ENCODE measurements at places on chromosomes 7 and 10.
A peak's percentile ranks its signal among the peaks of the same experiment; 100 is the strongest.

DNA sequence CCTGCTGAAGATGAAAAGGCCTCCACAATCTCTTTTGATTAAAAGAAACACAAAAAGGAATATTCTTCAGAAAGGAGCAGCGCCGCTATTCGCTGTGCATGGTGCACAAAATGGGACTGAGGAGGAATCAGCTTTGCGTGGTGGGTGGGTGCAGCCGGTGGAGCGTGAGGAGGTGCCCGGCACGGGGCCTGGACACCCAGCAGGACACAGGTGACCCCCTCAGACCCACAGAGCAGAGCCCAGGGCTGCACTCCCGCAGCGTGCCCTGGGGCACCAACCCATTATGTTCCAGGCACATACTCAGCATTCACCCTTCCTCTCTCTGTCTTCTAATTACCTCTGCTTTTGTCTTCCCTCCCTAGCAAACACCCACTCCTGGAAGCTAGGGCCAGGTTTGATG lies 238.0 kb upstream of the PPP2R2D start:
- no peak for DNase-seq

DNA sequence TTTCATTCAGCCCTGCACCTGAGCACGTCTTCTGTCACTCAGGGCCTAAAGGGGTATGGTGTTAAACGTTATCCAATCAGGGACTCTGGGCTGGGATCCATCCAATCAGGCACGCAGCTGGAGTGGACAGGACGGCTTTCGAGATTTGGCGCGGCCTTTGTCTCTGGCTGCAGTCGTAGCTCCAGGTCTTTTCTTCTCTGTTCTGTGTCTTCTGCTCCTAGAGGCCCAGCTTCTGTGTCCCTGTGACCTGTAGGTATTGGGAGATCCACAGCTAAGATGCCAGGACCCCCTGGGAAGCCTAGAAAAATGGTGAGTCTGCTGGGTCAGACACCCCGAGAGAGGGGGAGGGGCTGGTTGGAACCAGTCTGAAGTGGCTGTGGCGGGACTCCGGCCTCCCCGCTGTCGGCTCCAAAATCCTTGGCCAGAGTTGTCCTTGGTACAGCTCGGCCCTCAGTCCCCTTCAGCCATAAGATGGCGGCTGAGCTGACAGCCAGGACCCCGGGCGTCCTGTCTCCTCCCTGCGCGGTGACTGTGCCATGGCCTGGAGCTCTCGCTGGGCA lies 11.7 kb upstream of the ZNF680 start:
- DNase-seq, result no peak

- no peak for DNase-seq
These were observed 7.6 kb downstream of the LZTS2 start for GRCh38 chr10:101007099-101007711.

- no peak for DNase-seq
These were observed 19.6 kb downstream of the ARL4A start for GRCh38 chr7:12706900-12707536.

GRCh38 chr10:517241-517830 lies 172.1 kb downstream of the DIP2C start:
- DNase-seq, result no peak

DNA sequence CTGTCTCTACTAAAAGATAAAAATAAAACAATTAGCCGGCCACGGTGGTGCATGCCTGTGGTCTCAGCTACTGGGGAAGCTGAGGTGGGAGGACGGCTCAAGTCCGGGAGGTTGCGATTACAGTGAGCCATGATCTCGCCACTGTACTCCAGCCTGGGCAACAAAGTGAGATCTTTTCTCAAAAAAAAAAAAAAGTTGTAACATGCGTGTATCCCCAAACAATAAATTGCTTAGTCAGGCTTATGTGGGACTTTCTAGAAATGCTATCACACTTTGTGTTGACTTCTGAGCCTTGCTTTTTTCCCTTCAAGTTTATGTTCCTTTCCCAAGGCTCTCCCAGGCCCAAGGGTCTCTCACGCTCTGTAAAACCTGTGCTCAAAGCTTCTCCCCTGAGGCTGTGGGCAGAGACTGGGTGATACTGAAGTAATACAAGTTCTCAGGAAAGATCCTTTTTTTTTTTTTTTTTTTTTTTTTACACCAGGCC lies 88.0 kb upstream of the TNS3 start:
- no peak for DNase-seq

- DNase-seq, result no peak
These were observed 894 bp downstream of the ATXN7L1 start for GRCh38 chr7:105875505-105875904.

GRCh38 chr7:101315336-101315735 lies 6.3 kb downstream of the IFT22 start:
- peak; percentile 25 for DNase-seq

DNA sequence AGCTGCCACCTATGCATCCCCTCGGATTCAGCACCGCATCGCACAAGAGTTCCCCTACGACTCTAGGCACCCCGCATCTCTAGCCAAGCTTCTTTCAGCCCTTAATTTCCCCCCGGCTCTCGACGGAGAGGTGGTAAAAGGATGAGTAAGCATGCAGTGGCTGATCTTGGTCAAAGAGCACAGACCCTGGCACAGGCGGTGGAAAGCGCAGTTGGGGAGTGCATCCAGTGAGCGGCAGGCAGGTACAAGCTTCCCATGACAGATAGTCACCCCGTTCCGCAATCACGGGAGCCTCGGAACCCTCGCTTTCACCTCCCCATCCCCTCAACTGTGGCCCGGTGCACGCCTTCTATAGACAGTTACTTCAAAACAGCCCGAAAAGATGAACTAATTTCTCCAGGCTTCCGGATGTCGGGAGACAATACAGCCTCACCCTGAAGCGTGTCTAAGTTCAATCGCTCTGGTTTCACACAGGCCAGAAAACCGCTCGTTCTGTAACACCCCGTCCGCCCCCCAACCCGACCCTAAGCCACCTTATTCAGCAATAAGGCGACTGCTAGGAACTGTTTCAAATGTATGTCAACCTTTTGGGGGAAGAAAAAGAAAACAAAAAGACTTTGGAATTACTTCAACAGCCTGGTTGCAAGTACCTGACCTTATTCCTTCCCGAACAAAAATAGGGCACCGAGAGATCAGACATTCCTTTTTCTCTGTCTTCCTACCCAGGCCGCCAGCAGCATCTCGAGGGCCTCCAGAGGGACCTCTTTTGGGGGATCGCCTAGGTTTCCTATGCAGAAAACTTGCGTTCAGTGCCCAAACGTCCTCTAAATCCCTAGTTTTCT lies 1.4 kb downstream of the RHEB start:
- DNase-seq, result peak; percentile 52

DNA sequence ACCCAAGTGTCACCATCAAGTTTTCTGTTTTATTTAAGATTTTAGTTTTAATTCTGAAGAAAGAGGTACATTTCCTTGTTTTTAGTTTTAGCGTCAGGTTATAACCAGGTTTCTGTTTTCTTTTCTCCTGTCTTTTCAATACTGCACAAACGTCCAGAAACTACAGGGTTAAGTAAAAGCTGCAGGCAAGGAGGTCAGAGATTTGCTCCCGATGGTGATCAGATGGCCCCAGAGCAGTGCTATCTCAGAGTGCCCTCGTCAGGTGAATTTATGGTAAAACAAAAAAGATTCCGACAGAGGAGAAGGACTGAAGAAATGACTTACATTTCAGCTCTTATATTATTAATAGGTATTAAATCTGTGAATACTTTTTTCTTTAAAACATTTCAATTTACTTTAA lies 128.2 kb downstream of the STRA8 start:
- DNase-seq, result no peak

DNA sequence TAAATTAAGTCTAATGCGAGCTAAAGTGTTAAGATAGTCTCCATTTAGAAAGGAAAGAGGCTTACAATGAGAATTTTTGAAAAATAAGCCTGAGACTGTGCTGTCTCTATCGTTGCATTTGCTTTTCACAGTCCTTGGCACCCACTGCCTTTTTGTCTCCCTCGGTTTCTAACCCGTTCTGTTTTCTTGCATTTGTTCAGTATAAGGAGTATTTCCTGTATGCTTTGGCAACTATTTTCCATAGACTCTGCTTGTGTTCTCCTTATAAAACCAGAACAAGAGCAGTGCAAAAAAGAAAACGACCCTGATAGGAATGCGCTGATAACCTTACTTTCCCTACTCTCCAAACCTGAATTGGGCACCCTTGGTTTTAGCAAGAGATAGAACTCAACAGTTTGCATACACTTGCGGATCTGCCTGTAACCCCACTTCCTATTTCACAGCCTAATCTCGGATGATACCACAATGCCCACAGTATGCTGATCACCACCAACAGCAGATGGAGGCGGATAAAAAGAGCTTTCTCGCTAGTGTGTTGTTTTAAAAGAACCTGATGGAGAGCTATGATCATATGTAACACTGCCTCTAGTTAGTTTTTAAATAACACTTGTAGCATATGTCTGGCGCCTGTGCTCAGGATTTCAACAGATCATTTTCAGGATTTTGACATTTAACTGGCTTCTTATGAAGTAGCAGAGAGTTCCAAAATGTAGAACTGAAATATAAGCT lies 1.6 kb upstream of the ARHGAP12 start:
- no peak for DNase-seq

GRCh38 chr10:30172673-30173072 lies 113.3 kb upstream of the JCAD start:
- no peak for DNase-seq

DNA sequence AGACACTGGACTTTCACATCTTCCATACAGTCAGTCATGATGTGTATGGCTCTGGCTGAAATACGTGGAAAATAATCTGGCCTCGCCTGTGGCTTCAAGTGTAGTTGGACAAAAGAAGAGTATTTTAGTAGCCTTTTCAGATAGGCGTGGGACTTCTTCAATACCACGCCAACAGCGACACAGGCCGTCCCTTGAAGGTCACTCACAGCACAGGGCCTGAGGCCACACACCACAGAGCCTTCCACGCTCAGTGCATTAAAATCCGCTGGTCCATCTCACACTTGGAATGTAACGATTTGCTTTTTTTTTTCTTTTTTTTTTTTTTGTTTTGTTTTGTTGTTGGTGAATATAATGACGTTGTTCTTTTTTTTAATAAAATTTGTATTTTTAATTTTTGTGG lies 51.8 kb upstream of the SUN1 start:
- DNase-seq, result no peak

DNA sequence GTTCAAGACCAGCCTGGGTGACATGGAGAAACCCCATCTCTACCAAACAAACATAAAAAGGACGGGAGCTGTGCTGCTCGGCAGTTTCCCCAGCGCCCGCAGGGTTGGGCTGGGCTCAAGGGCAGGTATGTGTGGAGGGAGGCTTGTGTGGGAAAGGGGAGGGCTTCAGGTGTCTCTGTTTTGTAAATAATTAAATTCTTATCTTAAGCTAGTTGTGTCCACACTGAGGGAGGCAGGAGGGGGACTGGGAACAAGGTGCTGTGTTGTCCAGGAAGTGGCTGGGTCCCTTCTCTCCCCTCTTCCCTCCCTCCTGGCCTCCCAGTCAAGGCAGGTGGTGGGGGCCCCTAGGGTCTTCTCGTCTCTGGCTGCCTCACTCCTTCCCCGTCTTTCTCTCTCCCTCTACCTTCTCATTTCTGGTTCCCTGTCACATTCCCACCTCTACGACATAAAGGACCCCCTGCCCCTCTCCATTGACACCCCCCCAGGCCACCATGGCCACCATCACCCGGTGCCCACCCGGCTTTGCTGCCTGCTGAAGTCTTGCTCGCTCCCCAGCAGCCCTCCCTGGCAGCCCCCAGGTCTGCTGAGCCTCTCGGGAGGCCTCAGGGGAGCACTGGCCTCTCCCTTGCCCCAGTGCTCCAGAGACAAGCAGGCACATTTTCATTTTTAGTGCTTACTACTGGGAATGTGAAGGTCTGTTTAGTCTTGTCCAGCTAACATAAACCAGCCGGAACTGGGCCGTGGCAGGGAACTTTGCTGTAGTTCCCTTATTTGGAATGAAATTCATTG lies 19.3 kb downstream of the NEURL1 start:
- DNase-seq, result no peak

DNA sequence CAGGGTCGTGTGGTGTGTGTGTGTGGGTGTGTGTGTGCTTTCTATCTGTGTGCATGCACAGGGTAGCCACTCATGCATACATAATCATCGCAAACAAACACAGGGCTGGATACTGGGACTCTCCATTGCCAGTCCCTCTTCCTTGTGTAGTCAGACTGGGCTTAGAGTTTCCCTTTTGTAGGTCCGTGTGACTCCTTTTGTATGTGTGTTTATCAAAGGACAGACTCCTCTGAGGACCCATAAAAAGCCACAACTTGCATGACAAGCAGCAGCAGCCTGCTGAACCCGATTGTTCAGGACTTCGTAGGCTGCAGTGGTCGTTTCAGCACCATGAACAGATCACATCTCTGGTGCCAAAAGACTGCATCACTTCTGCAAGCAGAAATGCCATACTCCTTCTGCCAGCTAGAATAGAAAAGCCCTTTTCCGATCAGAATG lies 895 bp downstream of the VSTM2A start:
- no peak for DNase-seq

DNA sequence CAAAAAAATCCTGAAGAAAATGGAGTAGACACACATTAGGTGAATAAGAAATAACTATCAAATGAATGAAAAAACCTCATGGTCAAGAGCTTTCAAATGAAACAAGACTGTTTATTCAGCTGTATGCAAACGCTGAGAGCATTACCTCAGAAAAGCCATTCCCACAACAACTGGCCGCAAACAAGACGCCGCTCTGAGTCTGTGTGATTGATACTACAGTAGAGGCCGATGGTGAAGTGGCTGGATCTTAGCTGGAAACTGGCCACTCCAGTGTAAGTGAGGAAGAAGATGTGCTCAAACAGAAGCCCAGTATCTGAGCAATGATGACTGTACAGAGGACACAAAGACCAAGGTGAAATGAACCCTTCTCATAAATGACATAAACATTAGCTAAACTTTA lies 252.4 kb upstream of the GHITM start:
- no peak for DNase-seq

DNA sequence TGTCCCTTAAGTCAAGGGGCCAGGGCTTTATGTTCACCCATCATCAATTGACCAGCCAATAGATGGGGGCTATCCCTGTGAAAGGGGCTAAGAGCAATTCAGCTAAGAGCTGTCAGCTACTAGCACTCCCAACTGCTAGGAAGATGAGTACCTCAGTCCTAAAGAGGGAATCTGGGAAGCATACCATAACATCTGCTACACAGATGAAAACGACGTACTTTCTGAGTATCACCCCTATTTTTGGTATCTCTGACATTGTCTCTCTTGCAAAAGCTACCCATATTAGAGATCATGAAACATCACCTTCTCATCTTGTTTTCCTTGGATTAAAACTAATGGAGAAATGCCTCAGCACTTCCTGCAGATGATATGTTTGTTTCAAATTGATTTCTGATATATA lies 7.5 kb upstream of the SMNDC1 start:
- no peak for DNase-seq

DNA sequence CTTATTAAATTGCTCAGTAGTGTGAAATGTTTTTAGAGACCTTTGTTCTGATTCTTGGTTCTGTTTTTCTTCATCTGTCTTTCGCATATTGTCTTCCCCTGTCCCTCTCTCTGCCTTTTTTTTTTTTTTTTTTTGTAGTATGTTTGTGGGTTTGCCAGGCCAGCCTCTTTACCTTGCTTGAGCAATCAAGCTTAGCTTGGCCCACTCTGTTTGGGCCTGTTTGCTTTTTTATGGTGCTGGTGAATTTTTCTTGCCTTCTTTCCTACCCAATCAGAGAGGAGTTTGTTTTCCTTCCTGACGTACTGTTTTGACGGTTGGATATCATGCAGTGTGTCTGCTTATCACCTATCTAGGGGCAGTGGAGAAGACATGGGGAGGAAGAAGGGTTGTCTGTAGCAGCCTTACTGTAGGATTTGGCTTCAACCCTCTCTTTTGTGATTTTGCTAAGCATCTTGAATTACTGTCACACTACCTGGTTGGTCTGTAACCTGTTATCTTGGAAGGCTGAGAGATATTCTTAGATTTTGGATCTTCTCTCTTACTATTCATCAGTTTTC lies 64.0 kb downstream of the BBS9 start:
- DNase-seq, result no peak

Measured in stimulated activated CD8-positive, alpha-beta memory T cell treated with anti-CD3 and anti-CD28 coated beads, Interleukin-7, amount 100 ng/mL, for 4 hours (primary cell).